ENCODE measurements at places on chromosomes 2 and 18. TPM values are rescaled to one million over a fixed set of nuclear protein-coding genes. Genes with fewer than 3 reads are reported as not detected.

DNA sequence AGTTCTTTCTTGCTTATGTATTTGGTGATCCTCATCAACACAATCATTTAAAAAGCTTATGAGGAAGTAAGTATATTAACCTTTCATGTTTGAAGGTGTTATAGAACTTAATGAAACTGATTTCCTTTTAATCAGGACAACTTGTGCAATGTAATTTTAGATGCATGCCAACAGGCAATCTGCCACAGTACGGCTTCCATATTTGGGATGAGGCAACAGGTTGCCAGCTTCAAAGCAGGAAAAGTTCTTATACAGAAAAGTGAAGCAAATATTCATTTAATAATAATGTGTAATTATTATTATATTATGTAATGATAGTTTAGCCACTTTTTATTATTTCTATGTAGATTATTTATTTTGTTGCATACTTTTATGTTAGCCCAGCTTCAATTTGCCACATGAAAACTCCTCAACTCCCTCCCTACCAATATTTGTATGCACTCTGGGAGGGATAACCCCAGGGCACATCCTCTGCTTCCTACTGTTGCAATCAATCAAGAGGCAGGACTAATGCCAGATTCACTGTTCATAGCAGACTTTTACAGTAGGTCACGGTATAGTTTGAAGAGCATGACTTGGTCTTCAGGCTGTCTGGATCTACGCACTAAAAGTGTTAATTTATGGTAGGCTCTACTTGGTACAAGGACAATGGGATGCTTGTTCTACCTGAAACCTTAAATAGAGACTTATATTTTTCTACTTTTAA is 277.2 kb downstream of the AGPS start:
- DNase-seq: no peak

The CNDP1 gene
- not detected for total RNA-seq

DNA sequence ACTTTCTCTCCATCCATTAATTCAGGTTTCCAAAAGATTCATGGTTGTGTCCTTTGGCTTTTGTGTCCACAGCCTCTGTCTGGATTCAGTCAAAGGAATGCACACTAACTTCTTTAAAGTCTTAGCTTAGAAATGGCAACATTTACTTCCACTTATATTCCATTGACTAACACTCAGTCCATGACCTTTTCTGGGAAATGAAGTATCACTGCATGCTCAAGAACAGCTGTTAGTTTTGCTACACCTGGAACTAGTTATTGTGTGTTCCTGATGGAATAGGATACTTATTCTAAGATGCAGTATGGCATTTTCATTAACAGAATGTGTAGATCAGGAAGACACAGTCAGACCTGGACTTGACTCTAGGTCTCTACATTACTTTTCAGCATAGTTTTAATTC is 88.8 kb downstream of the KYNU start:
- DNase-seq: no peak

GRCh38 chr2:205556357-205556756 is 125.9 kb upstream of the NRP2 start:
- DNase-seq: no peak

The FOXD4L1 gene
- not detected for total RNA-seq

The SEPTIN10 gene
- total RNA-seq: 84.5 TPM

DNA sequence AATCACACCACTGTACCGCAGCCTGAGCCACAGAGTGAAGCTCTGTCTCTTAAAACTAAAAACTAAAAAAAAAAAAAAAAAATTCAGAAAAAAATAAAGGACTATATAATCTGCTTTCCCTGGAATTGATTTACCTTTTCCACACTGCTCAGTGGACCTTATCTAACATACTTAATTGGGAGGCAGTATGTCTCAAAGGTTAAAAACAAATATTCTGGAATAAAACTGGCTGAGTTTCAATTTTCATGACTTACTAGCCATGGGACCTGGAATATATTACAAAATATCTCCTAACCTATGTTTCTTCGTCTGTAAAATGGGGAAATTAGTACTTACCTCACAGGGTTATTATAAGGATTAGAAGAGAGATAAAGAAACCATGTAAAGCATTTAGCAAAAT is 11.8 kb downstream of the NCKAP1 start:
- DNase-seq: no peak

Data from GM23338 (cell line).